ENCODE measurements at places on chromosomes 6 and 20.

DNA sequence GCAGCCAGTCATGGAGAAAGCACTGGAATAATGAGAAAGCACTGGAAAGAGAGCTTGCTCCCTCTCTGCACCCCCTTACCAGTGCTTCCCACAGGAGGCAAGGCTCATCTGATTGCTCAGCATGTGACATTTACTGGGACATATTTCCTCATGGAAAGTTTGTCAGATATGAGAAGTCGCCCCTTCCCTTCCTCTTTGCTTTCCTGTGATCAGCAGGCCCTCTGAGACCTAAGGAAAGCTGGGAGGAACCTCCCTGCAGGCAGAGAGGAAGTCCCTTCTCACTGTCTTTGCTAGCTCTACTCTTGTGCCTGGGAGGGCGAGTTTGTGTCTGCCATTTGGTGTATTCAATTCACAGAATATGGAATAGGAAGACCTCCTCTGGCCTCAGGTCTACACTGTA lies 283.8 kb downstream of the ALDH8A1 start:
- no peak for DNase-seq

DNA sequence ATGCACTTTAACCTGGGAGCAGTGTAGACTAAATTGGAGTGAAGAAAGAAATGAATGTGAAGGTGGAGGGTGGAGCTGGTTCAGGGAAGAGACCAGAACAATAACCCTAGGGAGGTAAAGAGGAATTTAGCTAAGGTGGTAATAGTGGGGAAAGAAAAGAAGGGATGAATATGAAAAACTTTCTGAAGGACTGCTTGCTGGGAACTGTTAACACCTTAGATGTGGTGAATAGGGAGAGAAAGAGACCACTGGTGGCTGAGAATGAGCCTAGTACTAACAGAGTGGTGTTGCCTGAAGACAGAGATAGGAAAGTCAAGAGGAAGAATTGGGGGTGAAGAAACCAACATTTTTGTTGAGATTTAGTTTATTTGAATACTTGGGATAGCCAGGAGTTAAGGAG lies 78.4 kb upstream of the HS3ST5 start:
- no peak for DNase-seq

GRCh38 chr6:163165155-163165910 lies 249.2 kb upstream of the QKI start:
- no peak for DNase-seq

- DNase-seq, result no peak
Measured at GRCh38 chr6:82268301-82268846, 20.8 kb upstream of the IBTK start.

GRCh38 chr6:133460101-133460500 lies 218.9 kb downstream of the EYA4 start:
- DNase-seq, result no peak

DNA sequence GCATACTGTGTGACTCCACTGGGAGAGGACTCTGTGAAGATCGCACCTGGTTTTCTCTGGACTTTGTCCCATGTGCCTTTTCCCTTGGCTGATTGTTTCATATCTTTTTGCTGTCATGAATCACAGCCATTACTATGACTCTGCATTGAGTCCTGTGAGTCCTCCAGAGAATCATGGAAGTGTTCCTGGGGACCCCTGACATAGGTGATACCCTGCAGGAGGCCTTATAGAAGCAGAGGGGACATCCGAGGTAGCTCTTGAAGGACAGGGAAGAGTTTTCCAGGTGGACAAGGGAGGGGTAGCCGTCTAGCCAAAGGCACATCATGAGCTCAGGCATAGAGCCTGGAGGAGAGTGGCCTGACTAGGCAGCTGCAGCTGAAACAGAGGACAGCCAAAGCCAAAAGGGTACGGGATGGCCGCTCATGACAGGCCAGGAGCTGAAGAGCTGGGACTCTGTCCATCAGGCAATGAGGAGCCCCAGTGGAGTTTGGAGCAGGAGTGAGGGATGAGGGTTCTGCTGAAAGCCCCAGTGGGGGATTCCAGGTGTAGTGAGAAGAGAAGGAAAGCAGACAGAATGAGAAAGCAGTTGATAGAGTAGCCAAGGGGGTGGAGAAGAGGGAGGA lies 86.6 kb upstream of the TOX2 start:
- no peak for DNase-seq

GRCh38 chr6:149289192-149289781 lies 28.2 kb upstream of the TAB2 start:
- DNase-seq, result no peak

DNA sequence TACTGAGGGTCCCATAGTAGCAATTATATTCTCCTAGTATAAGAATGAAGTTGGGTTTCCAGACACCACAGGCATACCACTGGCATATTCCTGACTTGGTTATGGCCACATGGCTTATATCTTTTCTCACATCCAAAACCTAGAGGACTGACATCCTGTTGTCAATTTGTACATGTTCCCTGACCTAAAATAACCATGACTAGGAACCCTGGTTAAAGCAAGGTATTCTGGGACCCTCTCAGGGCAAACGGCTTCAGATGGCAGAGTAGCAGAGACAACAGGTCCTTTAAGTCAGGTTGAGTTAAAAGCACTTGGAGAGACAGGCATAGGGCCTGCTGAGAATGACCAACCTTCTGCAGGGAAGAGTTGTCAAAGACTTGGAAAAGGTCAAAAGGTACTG lies 12.6 kb downstream of the MAP3K5 start:
- no peak for DNase-seq

- DNase-seq, result no peak
Measured at GRCh38 chr6:95352064-95352795, 225.1 kb upstream of the MANEA start.

DNA sequence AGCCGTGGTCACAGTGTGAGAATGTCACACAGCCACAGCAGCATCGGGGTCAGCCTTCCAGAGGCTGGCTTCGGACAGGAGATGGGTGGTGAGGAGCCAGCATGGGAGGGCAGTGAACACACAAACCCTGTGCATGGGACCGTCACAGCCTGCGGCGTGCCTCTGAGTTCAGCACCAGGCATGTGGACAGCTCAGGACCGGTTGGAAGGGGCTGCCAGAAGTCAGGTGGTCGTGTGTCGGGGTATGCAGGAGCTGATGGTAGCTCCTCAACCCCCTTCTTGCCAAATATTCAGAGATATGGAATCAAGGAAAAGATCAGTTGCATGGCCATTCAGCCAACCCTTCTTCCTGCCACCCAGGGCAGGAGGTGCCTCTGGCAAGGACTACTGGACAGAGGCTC lies 28.2 kb downstream of the MYT1 start:
- DNase-seq, result no peak

DNA sequence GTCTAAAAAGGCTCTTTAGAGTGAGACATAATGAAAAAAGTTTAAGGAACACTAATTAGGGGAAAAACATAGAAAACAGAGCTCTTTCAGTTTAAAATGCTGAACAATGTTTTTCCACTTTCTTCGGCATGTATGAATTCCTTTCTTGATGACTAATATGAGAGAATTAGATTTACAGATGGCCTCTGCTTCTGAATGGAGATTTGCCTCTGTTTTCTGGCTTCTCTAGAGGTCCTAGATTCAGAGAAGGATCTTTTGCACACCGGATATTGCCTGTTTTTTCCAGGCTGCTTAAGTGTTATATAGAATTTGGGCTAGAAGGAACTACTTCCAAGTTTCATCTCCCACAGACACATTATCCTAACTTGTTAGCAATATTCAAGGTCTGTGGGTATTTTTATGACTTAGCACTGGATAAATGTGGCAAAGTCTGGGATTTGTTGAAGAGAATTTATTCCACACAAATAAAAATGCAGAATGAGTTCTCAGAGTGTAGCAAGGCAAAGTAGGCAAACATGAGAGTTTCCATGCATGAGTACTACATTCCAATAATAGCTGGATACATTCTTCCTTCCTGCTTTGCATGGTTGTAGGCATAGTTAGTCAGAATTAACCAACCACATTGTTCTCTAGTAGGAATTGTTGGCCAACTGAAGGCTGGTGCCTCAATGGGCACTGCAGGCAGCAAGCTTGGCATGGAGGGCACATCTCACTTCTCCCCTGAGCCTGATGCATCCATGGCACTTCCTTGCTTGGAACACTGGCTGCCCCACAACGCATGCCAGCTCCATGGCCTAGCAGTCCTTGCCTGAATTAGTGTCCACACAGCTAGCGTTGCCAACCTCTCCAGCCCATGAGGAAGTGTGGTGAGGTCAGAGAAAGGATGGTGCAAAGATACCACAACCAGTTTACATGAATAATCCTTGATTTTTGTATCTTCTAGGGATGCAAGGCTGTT lies 224.2 kb downstream of the CLIC5 start:
- DNase-seq, result peak; percentile 59

DNA sequence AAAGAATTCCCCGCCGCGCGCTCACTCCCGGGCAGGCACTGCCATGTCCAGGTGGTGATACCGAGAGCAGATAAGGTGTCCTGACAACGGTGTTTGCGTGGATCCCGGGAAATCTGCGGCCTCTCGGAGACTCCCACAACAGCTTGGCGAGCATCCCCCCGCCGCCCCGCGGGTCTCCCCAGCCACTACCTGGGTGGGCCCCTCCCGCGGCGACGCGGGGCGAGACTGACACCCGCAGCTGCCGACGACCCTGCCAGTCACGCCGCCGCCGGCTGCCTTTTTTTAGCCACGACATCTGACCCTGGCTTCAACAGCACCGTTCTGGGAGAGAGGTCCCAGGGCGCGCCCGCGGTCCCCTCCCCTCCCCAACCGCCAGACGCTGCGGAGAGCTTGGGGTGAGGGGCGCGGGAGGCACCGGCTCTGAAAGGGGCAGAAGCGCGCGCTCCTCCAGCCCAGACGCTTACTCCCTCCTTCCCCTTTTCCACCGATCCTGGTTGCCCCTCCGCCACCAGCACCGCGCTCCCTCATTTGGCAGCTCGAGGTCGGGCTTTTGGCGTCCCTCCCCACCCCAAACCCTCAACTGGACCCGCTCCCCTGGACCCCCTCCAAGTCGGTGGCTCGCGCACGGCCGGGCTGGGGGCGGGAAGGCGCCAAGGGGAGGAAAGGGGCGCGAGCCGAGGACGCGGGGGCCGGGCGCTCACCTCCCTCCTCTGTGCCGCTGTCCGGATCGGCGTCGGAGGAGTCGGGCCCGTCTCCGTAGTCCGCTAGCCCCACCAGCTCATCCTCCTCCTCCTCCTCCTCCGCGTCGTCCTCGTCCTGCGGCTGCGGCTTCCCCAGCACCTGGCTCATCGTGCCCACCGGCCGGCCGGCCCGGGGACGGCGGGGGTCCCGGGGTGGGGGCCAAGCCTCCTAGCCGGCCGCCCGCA lies 665 bp downstream of the RRAGD start:
- no peak for DNase-seq

DNA sequence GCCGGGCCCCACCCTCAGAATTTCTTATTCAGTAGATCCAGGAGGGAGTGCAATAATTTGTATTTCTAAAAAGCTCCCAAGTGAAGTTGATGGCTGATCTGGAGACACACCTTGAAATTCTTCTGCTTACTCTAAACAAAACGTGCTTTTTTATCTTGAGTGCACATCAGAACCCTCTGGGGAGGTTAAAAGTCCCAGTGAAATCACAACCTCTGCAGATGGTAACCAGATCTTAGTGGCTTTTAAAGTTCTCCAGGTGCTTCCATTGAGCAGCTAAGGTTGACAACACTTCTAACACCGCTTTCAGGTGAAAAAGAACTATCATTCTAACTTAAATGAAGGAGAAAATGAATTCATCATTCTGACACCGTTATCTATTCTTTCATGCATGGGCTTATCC lies 45.6 kb upstream of the ESR1 start:
- no peak for DNase-seq

GRCh38 chr6:147654103-147654845 lies 145.8 kb downstream of the SAMD5 start:
- no peak for DNase-seq

DNA sequence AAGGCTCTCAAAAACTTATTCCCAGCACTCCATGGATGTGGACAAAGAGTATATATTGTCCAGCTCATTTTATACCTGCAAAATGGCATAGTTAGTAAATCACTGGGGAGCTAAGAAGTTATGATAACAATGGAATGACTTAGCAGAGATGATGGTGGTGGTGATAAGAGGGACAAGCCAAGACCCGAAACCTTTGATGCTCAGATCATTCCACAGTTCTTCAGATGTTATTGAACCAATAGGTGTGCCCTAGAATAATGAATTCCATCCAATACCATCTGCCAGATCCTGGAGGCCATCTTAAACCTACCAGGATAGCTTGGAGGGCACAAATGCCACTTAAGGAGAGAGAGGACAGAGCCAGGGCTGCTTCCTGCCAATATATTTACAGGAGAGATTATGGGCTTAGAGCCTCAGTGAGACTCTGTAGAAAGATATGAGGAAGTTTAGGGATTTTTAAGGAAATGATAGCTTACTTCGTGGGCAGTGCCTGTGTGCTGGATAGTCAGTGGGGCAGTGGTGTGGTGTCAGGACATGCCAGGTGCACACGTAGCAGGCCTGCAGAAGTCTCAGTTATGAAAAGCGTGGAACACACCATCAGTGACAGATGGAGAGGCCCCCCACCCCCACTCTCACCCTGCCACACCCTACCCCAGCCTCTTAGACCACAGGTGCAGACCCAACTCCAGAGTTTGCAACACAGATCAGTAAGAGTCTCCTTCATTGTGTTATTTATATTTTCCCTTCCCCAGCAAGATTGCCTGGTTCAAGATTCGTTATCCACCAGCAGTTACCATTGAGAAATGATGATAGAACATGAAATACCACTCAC lies 209.7 kb upstream of the SUPT3H start:
- DNase-seq, result no peak

DNA sequence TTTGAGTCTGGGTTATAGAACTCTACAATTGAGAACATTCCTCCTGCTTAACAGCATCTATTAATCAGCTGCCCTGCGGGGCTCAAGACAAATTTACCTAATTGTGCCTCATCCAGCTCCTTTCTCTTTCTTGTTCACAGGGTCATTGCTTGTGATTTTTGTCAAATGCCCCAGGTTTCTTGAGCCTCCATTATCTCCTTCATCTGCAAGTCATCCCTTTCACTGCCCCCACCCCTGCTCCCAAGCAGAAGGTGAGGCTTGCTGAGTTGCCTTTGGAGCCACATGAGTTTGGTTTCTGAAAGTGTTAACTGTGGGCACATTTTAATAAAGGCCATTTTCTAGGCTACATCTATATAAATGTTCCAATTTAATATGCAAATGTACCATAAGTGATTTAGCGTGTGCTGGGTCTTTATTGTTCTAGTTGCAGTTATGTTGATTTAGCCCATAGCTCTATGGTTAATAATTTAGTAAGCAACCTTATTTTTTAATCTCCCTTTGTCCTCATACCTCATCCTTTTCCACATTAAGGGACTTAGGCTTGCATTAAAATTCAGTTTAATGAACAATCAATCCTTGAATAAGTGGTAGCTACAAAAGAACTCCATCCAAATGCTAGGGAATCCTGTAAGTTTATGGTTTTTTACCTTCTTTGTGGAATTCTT lies 56.1 kb downstream of the VSTM2L start:
- DNase-seq, result no peak
